ENCODE measurements at places on chromosomes 4 and X.

DNA sequence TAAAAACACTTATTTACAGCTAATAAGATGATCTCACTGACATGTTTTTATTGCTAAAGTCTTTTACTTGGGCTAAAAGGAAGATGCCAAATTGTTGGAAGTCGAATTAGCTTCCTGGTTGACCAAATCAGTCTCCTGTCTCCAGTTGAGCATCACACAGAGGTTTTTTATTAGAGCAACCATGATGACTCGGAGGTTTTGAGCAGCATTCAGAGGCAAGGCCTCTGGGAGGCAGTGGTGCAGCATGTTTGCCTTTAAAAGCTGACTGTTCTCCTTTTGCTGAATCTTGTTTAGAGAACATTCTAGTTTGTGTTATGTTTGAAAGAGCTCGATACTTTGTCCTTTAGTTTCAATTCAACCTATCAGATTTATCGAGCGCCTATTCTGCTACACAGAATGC is 2.1 kb downstream of the UCHL1 start:
- DNase-seq = no peak

DNA sequence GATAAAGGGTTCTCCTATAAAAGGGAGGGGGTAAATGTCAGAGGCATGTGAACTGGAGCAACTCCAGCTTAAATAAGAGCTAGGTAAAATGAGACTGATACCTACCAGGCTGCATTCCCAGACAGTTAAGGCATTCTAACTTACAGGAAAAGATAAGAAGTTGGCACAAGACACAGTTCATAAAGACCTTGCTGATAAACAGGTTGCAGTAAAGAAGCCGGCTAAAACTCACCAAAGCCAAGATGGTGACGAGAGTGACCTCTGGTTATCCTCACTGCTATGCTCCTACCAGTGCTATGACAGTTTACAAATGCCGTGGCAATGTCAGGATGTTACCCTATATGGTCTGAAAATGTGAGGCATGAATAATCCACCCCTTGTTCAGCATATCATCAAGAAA is 13.1 kb upstream of the SULT1B1 start:
- no peak for DNase-seq

GRCh38 chrX:130330706-130331105 is 9.0 kb upstream of the SLC25A14 start:
- no peak for DNase-seq

DNA sequence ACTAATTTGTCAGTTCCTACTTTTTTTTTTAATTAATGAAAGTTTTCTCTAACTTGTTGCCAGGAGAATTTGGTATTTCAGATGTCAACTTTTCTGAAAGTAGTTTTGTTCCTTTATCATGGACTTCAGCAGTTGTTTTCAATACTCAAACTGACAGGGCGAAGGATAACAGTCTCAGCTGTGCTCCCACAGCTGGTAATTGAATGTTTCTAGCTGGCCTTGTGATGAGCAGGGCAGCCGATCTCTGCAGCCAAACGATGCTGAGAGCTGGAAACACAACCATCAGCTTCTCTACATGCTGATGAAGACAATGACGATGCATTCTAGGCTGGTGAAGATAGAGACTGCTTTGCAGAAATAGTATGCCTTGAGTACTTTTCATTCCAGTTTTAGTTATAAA is 130.0 kb upstream of the MAP9 start:
- DNase-seq = no peak

DNA sequence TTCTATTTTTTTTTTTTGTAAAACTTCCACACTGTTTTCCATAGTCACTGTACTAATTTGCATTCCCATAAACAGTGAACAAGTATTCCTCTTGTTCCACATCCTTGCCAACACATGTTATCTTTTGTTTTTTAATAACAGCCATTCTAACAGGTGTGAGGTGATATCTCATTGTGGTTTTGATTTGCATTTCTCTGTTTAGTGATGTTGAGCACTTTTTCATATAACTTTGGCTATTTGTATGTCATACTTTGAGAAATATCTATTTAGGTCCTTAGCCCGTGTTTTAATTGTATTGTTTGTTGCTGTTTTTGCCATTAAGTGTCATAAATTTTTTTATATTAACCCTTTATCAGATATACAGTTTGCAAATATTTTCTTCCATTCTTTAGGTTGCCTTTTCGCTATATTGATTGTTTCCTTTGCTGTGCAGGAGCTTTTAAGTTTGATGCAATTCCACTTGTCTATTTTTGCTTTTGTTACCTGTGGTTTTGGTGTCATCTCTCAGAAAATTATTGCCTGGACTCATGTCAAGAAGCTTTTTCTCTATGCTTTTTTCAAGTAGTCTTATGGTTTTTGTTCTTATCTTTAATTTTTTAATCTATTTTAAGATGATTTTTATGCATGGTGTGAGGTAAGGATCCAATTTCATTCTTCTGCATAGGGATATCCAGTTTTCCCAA is 27.9 kb upstream of the NDNF start:
- no peak for DNase-seq
